ENCODE measurements at places on chromosomes 12 and 14.

- DNase-seq: no peak
Measured at GRCh38 chr12:3892631-3893030, 19.4 kb upstream of the PARP11 start.

DNA sequence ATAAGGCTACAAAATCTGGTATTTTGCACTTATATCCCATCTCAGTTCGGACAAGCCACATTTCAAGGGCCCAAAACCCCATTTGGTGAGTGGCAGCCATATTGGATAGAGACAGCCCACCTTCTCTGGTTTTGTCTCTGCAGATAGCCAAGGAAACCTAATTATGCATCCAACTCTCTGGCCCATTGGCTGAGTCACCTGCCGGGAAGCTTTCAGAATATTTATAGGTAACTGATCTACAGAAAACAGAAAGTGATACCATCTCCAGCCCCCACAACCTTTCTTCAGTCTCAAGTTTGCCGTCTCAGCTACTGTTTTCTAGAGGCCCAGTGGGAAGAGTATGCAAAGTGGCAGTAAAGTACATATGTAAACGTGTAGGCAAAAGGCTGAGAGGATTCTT is 33.7 kb upstream of the PPP1CC start:
- no peak for DNase-seq

DNA sequence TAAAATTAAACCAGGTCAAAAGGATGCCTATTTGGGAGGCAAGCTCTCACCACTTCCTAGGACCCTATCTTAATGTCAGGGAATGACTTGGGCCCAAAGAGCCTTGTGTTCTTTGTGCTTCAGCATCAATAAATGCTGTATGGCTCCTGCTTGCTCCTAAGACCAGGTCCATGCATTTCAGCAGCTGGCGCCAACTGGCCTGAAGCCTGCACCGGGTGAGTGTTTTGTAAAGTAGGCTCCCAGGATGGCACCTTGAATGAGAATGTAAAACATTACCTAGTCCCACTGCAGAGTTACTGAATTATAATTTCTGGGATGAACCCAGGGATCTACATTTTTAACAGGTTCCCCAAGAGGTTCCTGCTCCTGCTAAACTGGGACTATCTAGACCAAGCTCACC is 16.1 kb upstream of the SLC38A4 start:
- DNase-seq: no peak

DNA sequence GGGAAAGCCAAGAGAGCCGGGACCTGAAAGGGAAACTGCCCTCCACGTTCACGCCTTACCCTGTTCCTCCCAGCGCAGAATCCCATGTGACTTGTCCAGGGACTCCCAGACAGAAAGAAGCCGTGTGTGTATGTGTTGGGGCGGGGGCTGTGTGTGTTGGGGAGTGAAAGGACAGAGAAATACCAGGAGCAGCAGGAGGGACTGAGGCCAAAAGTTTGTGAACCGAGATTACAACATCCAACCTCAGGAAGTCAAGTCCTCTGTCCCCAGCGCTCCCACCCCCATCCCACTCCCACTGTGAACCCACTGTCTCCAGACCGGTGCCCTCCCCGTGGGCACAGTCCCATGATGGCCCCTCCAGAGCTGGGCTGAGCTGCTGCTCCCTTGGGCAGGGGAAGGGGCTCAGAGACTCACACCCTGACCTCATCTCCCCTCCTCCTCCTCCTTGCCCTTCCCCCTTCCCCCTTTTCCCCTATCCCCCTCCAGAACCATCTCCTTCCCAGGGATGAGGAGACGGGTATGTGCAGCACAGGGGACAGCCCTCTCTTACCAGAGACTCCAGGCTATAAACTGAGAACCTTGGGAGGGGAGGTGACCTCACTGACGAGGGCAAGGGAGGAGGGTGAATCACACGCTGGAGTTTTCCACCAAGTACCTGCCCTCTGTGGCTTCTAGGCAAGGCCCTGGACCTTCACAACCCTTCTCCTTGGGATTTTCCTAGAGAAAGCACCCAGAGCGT is at the start of gene SLC6A12:
TSS of gene SLC6A12 (minus strand) at position 155 of the 739 bp plus-strand sequence. CDS start 4,171 bp downstream, outside the sequence.
- DNase-seq: no peak

DNA sequence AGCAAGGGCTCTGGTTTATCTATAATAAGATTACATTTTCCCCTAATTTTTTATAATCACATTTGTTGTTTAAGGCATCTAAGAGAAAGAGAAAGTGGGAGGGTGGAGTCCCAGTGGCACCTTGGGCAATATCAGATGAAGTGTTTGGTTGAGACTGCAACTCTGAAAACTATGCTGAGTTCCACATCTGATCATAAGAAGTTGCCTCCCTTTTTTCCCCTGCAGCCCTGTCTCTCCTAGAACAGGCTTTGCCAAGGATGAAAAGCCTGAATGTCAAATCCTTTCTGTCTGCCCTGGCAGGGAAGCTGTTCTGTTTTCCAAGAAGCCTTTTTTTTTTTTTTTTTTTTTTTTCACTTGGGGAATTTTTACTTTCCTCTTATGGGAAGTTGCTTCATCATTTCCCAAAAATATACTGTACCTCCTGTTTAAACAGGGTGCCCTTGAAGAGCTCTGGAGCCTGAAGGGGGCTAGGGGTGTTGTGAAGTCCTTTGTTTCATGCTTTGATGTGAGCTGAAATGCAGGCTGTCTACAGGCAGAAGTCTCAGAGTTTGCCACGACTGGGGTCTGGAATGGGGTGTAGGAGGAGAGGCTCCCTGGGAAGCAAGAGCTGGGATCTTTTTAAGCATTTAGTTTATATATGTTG is 71.3 kb downstream of the SUSD6 start:
- no peak for DNase-seq

- no peak for DNase-seq
Measured at GRCh38 chr12:26896913-26897312, 40.9 kb downstream of the INTS13 start.

DNA sequence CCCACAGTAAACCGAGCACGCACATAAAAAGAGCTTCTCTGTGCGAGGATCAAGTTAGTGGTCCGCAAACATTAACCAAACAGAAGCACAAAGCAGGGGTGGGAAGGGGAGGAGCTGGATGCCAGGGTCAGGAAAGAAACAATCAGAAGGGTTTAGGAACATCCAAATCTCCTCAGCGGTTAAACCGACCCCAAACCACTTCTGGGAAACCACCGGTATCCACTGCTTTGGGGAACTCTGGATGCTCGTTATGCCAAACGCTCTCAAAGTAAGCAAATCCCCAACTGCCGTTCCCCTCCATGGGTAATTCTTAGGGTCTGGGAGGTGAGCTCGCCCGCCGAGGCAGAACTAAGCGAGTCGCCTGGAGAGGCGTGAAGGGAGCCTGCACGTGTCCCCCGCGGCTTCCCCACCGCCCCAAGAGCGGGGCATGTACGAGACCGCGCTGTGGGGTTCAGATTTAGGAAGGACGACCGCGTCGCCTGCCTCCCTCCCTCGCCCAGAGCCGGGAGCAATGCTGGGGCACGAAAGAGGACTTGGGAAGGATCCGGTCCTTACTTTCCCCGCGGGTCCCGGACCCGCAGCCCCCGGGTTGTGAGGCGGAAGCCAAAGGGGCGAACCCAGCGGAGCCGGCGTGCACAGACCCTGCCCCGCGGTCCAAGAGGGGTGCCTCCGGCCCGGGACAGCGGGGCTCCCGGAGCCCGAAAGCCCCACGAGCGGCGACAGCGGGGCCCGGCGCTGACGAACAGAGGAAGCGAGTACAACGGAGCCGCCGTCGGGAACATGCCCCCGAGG is 711 bp downstream of the SBNO1 start:
- no peak for DNase-seq

DNA sequence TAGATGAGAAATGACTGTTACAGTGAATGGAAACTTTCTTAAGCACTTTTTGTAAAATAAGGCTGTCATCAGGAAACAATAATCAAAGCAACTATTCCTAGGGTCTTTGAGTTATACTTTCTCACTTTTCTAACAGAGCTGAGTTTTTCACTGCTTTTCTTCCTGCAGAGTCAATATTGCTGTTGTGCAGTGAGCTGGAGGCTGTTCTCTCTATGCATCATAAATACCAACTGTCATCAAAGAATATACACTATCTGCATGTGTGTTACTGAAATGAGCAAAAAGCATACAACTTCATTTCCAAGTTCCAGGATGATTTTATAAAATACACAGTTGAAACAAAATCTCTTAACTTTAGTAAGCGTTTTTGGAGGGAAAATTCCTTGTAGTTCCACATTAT is 110.4 kb upstream of the CPSF6 start:
- no peak for DNase-seq

DNA sequence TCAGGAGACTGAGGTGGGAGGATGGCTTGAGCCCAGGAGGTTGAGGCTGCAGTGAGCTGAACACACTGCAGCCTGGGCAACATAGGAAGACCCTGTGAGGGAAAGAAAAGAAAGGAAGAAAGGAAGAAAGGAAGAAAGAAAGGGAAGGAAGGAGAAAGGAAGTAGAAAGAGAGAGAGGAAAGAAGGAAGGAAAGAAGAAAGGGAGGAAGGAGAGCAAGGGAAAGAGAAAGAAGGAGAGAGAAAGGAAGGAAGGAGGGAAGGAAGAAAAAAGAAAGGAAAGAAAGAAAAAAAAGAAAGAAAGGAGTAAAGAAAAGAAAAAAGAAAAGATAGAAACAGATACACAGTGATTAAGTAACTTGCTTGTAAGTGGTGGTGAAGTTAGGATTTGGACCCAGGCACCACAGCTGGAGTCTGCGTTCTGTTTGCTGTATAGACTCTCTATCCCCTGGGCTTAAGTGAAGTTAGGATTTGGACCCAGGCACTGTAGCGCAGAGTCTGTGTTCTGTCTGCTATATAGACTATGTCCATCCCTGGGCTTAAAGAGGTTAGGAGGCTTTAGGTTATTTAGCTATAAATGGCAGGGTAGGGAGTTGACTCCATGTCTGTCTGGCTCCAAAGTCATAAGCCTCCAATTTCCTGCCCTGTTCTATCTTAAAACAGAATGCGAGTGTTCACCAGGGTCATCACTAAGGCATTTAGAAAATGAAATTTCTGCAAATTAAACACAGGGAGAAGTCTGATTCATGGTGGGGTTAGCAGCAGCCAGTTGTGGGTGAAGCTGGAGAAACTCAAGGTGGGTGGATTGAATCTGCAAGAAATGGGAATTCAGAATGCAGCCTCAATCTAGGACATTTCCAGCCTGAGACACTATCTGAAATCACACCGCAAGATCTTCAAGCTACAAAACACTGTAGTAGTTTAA is 13.3 kb upstream of the C12orf75 start:
- DNase-seq: no peak

DNA sequence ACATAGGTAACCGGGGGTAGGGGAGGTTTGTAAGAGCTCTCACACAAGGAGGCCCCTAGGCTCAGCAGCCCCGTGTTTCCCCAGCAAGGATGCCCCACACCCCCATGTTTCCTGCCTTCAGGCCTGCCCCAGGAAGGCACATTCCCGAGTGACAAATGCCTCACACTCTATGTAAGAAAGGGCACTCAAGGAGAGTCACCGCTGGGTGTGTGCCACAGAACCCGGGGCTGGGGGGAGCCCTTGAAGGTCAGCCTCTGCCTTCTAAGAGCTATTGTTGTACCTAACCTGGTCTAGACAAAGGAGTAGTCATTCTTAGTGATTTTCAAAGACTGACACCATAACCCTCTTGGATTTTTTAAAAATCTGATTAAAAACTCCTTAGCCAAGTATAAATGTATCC is 333.6 kb downstream of the DPF3 start:
- DNase-seq: no peak

- DNase-seq: no peak
Measured at GRCh38 chr12:4824380-4824779, 85.3 kb upstream of the KCNA1 start.

- DNase-seq: no peak
Measured at GRCh38 chr14:35879654-35880249, 53.6 kb downstream of the BRMS1L start.

GRCh38 chr14:86540636-86541247 is 1010.8 kb downstream of the FLRT2 start:
- DNase-seq: no peak

DNA sequence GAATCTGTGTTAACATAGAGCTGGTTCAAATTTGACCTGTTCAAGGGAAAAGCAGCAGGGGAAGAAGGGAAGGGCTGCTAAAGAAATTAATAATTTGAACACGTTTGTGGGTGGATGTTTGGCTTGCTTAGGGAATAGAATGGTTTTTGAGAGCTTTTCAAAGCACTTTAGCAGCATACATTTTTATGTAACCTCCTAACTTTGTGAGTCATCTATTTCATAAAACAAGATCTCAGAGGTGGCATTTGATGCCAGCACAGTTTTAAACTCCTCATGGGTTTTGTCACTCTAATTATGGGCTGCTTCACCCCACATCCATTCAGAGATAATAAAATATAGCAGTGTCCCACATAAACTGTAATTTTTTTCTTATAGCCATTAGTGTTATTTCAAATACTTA is 143.8 kb downstream of the ACSS3 start:
- no peak for DNase-seq

DNA sequence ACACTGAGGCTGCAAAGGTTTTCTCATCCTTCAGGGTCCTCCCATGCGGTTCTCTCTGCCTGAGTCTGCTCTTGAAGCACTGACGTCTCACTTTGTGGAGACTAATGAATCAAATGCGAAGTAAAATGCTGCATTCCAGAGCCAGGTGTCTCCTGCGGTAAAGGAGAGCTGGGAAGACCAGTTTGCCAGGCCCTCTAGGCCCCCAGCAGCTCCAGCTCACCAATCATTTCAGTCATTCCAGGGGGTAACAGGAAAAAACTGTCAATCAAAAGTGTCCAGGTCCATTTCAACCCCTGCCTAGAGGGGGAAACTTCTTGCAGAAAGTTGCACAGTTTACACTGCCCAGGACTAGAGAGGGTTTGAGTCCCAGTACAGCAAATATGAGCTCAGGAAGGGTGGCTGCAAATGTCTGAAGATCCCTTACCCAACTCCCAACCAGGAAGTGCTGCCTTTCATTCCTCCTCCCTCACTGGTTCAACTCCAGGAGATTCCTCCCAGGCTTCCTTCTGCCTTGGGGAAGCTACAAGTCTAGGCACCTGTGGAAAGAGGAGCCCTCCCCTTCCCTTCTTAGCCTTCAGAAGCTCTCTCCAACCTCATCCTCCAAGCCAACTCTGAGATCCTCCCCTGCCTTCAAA is 2.7 kb upstream of the NXPH4 start:
- no peak for DNase-seq

DNA sequence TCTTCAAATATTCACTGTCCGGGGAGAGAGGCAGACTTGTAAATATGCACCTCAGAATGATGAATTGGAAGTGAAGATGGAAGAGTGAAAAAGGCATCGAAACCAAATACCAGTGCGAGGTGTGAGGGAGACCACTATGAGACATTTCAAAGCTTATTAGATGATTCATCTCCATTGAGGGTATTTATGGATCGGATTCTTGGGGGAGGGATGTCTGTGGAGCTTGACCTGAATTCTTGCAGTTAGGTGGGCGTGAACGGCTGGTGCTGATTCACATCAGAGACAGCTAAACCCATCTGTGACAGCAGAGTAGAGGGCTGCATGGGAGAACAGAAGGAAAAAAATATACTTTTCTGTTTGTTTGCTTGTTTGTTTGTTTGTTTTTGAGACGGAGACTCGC is 677.2 kb downstream of the AACS start:
- no peak for DNase-seq

DNA sequence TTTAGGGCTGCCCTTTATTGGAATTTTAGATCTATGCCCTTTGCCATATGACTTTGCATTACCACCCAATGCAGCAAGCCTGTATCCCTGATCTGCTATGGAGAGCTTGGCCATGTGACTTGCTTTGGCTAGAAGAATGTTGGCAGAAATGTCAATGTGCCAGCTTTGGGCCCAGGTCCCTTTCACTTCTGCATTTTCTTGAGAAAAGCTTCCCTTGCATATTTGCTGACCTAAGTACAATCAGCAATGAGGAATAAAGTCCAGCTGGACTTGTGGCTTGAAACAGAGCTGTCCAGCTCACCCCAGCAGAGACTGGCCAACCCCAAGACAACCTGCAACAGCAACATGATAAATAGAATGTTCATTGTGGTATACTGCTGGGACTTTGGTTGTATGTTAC is 135.9 kb downstream of the PAH start:
- DNase-seq: no peak

All from D721Med (cell line).